ENCODE measurements at places on chromosomes 16 and 17.
A peak's percentile ranks its signal among the peaks of the same experiment; 100 is the strongest.

- DNase-seq: no peak
These were observed 4.6 kb downstream of the FOXJ1 start for GRCh38 chr17:76136276-76137000.

DNA sequence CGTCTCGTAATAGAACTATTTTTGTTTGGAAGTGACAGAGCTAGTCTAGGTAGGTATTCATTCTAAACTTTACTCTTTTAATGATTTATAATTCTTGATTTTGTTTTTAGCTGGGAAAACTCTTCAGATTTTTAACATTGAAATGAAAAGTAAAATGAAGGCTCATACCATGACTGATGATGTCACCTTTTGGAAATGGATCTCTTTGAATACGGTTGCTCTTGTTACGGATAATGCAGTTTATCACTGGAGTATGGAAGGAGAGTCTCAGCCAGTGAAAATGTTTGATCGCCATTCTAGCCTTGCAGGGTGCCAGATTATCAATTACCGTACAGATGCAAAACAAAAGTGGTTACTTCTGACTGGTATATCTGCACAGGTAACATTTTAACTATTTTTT is 27.6 kb downstream of the CLTC start:
- no peak for DNase-seq

- DNase-seq: no peak
These were observed 3.2 kb upstream of the FOXL1 start for GRCh38 chr16:86575095-86575685.

- no peak for DNase-seq
These were observed 15.7 kb upstream of the FOXK2 start for GRCh38 chr17:82503728-82504308.

DNA sequence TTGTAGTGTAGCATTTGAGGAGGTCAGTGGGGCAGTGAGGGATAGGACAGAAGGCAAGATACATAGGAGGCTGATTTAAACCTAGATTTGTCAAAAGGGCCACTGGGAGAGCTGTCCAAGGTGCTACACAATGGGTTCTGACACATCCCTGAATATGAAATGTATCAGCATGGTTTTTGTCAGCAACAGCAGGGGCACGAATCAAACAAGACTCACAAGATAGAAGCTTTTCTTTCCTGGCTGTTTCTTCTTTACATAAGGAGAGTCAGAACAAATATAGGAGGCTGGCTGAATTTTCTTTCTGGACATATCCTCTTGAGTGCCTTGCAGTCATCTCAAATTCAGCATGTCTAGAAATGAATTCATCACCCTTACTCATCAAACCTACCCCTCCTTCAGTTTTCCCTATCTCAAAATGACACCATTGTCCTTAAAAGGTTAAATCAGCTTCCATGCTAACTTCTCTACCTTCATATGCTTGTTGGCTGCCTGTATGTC is 130.5 kb downstream of the NPIPB5 start:
- DNase-seq: no peak

- DNase-seq: peak; percentile 24
These were observed 8.9 kb downstream of the OR4D1 start for GRCh38 chr17:58156839-58157803.

GRCh38 chr16:49020436-49020835 is 261.2 kb downstream of the CBLN1 start:
- DNase-seq: no peak

GRCh38 chr17:15510361-15510760 is 42.9 kb upstream of the CDRT4 start:
- DNase-seq: no peak

- peak; percentile 40 for DNase-seq
These were observed 25.8 kb upstream of the STH start for GRCh38 chr17:45973099-45973780.
